Fibroblast of skin of back (primary cell): ENCODE measurements at places on chromosomes 7 and 10.

GRCh38 chr7:117698018-117698417 is 175.2 kb downstream of the CTTNBP2 start:
- DNase-seq: no peak

DNA sequence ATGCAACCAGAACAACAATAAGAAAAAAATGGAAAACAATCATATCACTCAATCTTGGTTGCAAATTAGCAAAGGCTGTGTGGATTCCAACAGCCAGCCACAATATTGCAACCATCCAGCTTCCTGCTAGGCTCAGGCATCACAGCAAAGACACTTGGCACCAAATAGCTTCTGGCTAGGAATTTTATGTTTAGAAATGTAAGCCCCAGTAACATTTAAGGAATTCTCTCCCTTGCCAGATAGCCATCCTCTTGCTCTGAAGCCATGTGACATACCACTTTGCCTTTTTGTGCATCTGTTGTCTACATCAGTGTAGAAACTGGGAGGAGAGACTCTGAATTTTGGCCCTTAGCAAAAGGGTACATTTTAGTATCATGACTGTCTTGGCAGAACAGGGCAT is 22.2 kb downstream of the MKX start:
- DNase-seq: peak; percentile 72

GRCh38 chr10:35268323-35268722 is 68.0 kb upstream of the CCNY start:
- no peak for DNase-seq

DNA sequence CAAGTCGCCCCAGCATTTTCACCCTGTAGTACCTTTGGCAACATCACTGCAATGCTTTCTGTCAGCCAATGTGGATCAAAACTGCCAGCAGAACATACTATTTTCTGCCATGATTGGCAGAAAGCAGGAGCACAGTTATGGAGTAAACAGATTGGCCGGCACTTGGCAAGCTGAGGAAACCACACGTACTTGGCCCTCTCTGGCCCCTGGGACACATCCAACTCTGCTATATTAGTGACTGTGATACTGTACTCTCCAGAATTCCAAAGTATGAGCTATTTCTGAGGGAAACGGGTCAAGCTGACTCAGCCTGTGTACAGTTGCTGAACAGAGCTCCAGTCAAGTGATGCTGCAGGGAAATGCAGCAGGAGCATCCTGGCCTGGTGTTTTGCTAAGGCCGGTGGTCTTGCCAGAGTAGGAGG is 39.8 kb upstream of the LANCL2 start:
- peak; percentile 69 for DNase-seq

DNA sequence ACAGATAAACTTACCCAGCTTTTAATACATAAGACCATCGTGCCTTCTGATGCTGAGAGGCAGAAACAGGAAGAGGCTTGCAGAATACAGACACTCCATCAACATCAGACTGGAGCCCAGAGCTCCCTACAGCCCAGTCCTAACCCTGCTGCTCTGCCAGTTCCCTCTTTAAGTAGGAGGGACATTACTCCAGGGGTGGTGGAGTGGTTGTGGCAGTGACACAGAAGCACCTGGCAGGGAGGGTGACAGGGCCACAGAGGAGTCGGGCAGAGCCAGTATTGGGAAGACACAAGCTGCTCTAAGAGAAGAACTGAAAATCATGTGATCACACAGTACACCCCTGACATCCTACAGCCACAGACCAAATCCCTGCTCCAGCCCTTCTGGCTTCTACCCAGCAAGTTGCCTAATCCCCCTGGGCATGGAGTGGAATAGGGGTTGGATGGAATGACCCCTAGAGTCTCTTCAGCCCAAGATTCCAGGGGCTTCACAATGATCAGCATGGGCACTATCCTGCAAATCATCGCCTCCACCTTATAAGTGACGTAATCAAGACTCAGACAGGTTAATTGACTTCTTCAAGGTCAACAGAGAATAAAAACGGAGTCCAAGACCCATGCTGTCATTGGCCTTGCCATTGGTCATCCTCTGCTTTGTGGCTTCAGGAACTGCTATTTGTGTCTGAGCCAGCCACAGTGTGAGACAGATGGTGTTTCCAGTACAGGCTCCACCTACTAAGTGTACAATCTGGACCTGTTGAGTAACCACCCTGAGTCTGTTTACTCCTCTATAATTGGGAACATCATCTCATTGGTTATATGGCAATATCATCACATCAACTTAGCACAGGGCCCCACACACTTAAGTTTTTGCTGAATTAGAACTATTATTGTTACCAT is 61.1 kb upstream of the ZMIZ1 start:
- no peak for DNase-seq

DNA sequence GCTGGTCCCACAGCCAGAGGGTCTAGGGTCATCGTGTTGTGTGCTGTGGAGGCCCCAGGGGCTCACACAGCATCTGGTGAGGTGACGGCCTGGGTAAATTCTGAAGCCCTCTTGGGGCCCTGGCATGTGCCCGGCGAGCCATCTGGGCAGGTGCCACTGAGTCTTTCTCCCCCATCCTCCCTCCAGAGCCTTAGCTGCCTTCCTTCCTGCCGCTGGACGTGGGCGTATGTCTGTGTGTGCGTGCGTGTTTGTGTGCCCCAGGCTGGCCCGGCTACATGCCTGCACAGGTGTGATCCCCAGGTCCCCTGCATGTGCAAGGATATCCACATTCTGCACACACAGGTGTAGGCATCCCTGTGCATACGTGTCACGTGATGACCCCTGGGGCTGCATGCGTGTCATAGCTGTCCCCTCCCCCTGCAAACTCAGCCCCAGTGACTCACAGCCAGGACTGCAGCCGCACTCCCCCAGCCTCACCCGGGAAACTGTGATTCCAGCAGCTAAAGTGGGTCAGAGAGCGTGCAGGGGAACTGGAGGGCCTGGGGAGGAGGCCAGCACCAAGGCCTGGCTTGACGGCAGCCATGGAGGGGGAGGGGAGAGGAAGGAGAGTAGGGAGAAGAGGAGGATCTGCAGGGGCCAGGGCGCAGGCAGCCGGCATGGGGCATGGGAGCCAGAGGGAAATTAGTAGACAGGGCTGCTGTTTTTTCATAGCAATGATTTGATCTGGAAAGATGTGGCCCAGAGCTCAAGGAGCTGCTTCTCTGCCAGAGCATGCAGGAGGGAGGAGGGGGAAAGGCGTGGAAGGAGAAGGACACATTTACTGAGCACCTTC is 46.4 kb downstream of the ELFN1 start:
- peak; percentile 46 for DNase-seq

- no peak for DNase-seq
These were observed 18.6 kb downstream of the CUL1 start for GRCh38 chr7:148717266-148717793.

DNA sequence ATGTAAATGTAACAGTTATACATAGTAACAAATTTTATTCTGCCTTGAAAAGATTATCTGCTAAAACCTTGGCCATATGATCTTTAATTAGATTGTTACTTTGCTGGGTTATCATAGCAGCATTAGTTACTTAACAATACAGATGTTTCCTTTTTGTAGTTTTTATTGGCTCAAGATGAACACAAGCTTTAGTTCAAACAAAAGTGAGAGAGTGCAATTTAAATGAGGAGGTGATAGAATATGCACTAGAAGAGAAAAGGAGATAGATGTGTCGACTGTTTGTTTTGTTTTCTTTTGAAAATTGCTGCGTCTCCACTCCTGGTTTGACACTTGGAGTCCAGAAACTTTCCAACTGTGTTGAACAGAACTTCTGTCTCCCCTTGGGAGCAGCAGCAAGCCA is 91.4 kb upstream of the CAV2 start:
- DNase-seq: no peak

GRCh38 chr10:77560471-77560870 is 77.1 kb downstream of the KCNMA1 start:
- no peak for DNase-seq

DNA sequence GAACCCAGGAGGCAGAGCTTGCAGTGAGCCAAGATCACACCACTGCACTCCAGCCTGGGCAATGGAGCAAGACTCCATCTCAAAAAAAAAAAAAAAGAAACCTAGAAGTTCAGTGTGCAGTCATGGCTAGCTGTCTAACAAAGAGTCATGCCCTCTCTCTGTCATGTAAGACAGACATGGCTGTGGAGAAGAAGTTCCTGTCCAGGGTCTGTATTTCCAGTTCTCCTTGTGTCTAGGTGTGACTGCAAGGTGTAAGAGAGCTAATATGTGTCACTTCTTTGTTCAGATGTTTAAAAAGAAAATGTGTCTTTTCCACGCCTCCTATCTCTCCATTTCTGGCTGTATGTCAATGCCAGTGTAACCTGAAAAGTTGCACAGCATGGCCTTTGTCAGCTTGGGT is 139.5 kb downstream of the NRCAM start:
- DNase-seq: no peak

DNA sequence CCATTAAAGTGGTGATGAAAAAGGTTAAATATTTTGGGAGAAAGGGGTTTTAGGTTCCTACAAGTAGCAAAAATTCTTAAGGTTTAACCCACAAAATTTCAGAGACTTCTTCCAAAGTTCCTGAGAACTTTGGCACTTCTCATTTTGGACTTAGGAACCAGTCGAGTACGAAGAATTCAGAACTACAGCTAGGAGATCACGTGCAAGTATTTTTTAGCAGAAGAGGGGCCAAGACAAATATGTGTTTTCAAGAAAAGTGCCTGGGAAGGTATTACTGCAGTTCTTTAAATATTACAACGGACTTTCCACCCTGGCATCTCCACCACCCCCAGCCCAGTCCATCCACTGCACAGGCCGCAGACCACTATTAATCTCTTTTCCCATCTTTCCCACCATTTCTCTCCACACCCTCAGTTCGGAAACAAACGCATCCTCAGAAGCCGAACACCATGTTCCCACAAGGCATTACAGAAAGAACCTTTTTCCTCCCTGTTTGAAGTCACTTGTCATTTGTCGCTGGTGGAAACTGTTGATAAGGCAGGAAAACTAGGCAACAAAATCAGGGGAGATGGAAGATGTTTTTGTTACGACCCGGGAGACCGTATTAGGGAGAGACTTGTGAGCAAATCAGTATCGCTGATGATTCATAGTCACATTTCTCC is 7.1 kb downstream of the INHBA start:
- DNase-seq: peak; percentile 81

DNA sequence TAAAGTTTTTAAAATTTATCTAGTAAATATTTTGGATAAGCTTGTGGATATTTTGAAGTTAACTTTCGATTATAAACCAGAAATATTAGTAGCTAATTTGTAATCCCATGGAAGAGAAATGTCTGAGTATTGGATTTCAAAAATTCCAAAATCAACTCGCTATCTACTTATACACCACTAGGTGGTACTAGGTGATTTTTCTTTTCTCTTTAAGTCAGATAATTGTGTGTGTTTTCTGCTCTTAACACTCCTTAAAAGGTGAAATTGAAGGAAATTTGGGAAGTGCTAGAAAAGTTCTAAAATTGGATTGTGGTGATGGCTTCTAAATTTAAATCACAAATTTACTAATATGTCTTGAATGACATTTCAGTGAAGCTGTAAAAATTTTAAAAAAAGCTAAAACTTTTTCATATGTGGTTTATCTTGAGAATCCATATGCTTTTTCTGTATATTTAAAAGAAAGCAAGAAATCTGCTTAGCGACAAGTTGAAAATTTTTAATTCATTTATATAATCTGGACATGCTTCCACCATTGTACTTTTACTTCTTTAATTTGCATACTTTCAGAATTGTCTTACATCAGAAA is 90.2 kb downstream of the IPMK start:
- peak; percentile 28 for DNase-seq

DNA sequence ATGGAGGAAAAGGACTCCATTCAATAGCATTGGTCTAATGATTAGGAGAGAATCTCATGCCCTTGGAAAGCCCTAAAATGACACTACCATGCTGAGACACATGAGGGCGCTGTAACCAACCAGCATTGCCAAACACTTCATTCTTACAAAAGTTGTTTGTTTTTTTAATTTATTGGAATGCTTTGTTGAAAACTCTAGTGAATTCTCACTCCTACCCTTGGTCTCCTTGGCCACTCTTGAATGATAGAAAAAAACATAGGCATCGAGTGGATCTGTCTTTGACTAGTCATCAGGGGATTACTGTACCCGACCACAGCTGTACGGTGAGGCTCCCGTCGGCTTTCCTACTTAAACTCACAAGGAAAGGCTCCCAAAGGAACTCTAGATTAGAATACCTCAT is 29.3 kb upstream of the ADD3 start:
- DNase-seq: peak; percentile 84

GRCh38 chr10:92387289-92387940 is 96.4 kb downstream of the MARCHF5 start:
- DNase-seq: peak; percentile 63

- DNase-seq: no peak
These were observed 3.2 kb downstream of the ICA1 start for GRCh38 chr7:8258734-8259133.

GRCh38 chr7:66047426-66047825 is 28.2 kb upstream of the ASL start:
- DNase-seq: peak; percentile 97

DNA sequence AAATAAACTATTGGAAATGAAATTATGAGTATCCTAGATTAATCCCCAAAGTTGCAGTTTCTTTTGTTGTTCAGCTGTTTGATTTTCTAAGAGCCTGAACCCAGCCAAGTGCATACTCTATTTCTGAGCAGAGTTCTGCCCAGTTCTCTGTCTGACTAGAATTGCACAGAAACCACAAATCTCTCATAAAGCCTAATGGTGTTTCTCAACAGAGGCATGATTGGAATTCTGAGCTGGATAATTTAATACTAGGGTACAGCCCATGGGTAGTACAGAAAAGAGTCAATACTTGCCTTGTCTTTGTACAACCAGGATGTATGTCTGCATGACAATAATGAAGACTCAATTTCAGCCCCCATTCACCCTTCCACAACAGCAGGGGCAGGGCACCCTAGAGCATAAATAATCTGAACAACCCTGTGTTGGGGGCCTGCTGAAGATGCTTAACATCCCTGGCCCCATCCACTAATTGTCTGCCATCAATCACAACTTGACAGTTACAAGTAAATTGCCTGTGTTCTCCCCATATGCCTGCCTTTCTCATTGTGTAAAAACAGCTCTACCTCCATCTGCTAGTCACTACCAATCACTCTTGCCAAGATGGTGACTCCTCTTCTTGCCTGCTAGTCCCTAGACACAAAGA is 114.4 kb downstream of the NPSR1 start:
- no peak for DNase-seq

DNA sequence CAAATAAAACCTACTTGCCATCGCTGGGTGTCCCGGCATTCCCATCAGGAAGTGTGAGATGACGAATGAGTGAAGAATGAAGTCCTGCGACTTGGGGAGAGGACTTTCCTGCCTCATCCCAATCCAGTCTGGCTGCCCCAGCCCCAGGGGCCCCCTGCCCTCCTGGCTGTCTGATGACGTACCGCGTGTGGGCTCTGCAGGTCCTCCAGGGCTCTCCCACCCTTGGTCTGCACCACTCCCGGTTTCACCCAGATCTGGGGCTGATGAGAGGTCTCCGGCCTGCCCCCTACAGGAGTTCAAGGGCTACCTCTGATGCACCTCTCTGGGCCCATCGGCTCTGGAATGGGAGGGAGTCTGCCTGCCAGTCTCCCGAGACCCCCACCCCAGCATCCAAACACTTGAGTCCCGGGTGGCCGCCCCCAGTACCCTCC is 9.8 kb downstream of the ATP6V1F start:
- DNase-seq: peak; percentile 30
